ENCODE measurements at places on chromosomes 1 and 21.

GRCh38 chr1:46421739-46422138 is 27.6 kb downstream of the FAAH start:
- no peak for DNase-seq

DNA sequence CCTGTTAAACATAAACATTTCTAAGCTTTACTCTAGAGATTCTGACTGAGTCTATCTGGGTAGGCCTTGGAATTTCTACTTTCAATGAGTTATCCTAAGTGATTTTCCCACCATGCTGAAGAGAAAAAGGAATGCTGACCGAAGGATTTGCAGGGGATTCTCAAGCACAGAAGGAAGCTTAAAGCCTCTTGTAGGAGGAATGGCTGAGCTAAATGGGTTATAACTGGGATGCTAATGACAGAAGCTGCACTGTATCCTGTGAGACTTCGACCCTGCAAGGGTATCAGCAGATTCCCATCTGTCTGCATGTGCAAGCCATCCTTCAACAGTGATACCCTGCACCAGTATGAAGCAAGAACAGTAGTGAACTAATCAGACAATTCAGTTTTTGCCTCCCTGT is 35.4 kb downstream of the SLC35D1 start:
- no peak for DNase-seq

GRCh38 chr1:1318131-1318652 is 6.3 kb downstream of the INTS11 start:
- no peak for DNase-seq

- DNase-seq = no peak
Measured at GRCh38 chr1:208562151-208562960, 318.2 kb upstream of the PLXNA2 start.

DNA sequence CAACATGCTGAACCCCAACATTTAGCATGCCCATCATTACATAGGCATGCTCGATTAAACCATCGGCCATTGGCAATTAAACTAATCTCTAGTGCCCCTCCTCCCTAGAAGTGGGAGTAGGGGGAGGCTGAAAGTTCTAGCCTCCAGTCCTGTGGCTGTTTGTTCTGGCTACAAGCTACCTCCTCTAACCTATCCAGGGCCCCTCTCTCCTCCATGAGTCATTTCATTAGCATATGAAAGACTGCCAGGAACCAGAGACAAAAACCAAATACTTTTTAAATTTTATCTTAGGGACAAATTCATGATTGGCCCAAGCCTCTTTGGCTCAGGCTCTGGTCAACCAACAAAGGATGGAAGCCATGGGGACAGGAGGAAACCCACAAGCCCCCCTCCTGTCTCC is 231.1 kb downstream of the CACNA1E start:
- DNase-seq = no peak

- DNase-seq = no peak
Measured at GRCh38 chr1:2578758-2579118, 7.8 kb upstream of the PRXL2B start.

DNA sequence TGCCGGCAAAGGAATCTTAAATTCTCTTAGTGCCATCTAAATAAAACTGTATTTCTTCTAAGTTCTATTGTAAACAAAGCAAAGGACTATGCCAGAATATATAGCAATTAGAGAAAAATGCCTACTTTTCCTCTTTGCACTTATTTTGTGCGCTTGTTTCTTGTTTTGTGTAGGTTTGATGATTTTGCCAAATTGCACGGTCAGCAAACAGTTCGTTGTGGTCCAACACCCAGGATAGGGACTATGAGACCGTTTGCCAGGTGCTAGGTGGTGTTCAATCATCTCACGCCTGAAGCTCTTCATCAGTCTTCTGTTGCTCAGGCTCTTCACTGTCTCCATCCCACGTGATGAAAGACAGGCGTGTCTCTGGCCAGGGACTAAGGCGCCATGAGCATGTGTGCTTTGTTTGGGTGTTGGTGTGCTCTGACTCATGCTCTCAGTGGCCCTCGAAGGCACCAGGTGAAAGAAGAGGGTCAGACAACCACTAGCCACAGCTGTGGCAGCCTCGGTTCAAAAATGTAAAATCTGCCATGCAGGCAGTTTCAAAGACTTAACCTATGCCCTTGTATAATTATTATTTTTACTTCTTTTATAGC is 36.9 kb upstream of the KCNE1 start:
- DNase-seq = no peak

DNA sequence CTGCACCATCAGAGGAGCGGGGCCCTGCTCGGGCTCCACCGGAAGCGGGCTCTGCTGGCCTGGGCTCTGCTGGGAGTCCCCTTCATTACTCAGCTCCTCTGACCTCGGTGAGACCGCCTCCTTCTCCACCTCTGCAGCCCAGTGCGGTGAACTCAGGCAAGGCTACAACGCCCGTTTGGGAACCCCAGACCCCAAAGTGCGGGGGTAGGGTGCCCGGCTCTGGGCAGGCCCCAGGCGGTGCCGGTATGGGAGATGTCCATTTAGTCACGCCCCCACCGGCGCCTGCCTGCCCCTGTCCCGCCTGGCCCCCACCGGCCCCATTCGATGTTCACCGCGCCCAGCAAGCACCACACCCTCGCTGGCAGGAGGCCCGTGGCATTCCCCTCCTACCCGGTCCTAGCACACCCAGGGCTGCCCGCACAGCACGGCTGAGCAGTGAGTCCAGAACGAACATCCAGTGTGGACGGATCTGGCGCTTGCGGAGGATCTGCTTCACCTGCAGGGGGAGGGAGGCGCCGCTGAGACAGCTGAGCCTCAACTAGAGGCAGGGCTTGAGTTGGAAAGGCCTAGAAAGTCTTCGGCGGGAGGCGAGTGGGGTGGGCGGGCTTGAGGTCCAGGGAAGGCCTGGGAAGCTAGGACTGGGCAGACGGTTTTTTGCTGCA is 10.0 kb downstream of the MAP3K6 start:
- DNase-seq = peak; percentile 33

DNA sequence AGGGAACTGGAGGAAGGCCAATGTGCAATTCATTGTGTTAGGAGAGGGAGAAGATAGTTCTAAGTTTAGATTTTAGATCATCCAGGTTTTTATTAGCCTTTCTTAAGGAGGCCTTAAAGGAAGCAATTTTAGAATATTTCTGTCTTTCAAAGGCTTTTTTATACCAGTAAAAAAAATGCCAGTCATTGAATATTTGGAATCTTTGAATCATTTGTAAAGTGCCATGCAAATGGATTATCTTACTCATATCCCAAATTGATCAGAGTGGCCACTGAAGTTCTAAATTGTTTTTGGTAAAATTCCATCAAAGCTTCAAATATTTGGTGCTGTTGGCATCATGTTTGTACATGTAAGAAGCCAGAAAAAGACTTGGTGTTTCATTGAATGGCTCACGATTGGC is 244.8 kb downstream of the RPS6KC1 start:
- no peak for DNase-seq

DNA sequence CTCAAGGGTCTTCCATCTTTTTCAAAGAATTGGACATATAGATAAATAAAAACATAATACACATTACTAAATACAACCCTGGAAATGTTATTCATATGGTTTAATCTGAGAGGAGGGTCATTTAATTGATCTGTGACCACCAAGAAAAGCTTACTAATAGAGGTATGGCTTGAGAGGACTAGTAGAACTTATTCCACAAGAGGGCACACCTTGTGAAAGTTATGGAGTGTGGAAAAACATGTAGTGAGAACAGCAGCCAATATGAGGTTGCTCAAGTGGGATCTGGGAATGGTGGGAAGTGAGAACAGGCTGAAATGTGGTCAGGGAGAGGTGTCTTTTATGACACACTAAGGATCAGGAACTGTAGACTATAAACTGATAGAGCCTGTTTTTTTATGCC is 973.5 kb upstream of the B3GALT2 start:
- DNase-seq = no peak

- no peak for DNase-seq
Measured at GRCh38 chr1:195122497-195122896, 1485.7 kb downstream of the KCNT2 start.

GRCh38 chr21:42315296-42315891 is at the start of gene TFF3:
TFF3 (minus strand) TSS chr21:42315409; CDS start chr21:42315374, 35 bp downstream.
- DNase-seq = no peak

DNA sequence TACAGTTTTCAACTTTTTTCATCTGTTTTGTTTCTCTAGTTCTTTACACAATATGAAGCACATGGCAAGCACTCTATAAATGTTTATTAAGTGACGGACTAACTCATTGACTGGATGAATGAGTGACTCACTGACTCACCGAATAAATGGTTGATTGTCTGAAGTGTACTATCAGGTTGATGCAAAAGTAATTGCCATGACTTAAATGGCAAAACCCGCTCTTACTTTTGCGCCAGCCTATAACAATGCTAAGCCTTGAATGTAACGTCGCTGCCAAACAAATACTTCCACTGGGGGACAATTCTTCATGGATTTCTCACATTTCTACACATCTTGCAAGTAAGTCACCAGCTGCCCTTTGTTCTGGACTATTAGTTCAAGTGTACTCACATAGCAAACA is 109.0 kb upstream of the KCTD3 start:
- DNase-seq = no peak

DNA sequence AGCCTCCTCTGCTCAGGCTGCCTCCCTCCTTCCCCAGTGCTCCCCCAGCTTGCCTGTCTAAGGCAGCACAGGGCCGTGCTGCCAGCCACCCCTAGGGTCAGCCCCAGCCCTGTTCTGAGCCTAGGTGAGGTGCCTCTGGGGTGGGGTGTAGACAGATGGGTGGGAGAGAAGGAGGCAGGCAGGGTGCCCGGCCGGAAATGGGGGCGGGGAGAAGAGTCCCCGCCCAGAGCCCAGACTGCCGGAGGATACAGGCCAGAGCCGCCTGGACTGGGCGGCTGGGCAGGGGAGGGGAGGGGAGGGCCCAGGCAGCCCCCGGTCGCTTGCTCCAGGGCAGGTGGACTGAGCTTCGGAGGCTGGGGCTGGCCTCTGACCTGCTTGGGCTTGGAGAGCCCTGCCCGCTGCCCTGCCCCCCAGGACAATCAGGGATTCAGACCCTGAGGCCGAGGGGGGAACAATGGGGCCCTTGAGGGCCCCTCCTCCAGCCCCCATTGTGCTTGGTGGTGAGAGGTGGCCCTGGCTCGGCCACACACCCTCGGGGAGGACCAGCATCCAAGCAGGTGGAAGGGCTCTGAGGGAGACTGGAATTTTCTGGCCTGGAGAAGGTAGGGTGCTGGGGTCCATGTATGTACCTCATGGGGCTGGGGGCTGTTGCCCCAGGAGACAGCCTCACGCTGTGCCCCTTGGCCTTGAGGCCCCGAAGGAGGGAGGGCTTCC is at the start of gene GJC2:
TSS of gene GJC2 (plus strand) at position 525 of the 714 bp plus-strand sequence. CDS start 7,829 bp downstream, outside the sequence.
- DNase-seq = no peak

DNA sequence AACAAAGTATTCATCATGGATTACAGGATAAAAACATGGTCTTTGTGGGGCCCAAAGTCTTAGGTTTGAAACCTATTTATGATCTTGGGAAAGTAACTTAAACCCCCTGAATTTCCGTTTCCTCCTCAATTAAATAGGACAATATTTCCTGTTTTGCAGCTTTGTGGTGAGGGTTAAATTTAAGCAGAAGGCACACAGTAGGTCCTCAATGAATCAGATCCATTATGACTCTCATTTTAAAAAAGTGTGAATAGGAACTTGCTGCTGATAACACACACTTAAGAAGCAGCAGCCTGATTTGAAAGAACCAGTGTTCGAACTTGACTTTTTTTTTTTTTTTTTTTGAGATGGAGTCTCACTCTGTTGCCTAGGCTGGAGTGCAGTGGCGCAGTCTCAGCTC is 41.4 kb upstream of the VASH2 start:
- no peak for DNase-seq

- no peak for DNase-seq
Measured at GRCh38 chr1:156128654-156129597, 14.4 kb downstream of the LMNA start.

GRCh38 chr1:181149326-181150125 is 61.0 kb downstream of the IER5 start:
- peak; percentile 56 for DNase-seq

DNA sequence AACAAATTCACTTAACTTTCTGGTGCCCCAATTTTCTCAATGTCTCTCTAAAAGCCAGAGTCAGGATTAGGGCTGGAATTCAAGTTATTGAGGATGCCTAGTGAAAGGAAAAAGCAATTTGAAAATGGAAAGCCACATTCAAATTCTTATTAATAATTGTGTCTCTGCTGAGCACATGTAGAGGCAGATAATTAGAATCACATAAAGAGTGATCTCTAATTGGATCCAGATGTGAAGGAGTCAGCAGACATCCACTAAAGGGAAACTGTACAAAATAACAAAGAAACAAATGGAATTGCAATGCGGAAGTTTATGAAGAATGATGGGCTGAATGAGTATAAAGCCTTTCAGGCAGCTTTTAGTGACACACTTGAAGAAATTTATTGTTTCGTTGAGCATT is 482.6 kb downstream of the TTLL7 start:
- no peak for DNase-seq

DNA sequence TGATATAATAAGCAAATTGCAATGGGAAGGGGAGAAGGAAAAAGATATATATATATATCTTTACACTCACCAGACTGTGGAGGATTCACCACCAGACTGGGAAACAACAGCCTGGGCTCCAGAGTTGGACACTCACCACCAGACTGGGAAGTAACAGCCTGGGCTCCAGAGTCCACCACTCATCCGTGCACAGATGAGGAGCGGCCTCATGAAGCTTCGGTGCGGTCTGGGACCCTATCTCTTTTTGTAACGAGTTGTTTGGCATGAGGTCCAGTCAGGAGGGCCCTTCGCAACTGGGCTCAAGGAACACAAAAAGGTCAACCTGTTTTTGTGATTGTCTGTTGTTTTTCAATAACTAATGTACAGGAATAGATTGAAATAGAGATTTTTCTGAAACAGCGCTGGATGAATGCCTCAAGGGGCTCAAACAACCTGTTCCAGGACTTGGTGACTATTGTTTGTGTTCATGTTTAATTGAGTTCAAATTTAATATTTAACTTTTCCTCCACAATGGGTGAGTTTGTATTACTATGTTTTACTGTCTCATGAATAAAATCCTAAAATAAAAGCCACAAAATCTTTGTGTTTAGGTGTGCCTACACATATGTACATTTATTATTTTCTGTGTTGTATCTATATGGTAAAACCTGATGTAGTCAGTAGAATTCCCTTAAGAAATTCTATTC is 40.1 kb downstream of the S100A10 start:
- no peak for DNase-seq

DNA sequence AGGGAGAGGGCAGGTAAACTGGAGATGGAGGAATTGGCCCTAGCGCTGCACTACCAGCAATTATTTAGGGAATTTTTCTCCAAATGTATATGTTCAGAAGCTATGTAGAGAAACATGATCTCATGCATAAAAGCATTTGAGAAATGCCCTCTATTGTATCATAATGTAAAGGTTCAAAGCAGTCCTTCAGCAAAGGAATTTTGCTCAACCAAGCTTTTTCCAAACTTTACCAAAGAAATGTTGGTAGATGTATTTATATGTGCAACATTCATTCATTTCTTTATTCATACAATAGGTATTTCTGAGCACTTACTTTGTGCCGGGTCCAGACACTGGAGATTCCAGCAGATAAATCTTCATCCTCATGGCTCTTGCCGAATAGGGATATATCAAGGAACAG is 64.4 kb downstream of the XCL1 start:
- DNase-seq = no peak

GRCh38 chr1:200150006-200150405 is 122.5 kb downstream of the NR5A2 start:
- no peak for DNase-seq

GRCh38 chr1:12158357-12159092 is 8.3 kb upstream of the TNFRSF1B start:
- no peak for DNase-seq

All from activated CD4-positive, alpha-beta T cell treated with anti-CD3 and anti-CD28 coated beads, Interleukin-2, amount 50 U/mL, for 1 hour (primary cell).